ENCODE measurements at places on chromosomes 5 and 9.
A peak's percentile ranks its signal among the peaks of the same experiment; 100 is the strongest.

DNA sequence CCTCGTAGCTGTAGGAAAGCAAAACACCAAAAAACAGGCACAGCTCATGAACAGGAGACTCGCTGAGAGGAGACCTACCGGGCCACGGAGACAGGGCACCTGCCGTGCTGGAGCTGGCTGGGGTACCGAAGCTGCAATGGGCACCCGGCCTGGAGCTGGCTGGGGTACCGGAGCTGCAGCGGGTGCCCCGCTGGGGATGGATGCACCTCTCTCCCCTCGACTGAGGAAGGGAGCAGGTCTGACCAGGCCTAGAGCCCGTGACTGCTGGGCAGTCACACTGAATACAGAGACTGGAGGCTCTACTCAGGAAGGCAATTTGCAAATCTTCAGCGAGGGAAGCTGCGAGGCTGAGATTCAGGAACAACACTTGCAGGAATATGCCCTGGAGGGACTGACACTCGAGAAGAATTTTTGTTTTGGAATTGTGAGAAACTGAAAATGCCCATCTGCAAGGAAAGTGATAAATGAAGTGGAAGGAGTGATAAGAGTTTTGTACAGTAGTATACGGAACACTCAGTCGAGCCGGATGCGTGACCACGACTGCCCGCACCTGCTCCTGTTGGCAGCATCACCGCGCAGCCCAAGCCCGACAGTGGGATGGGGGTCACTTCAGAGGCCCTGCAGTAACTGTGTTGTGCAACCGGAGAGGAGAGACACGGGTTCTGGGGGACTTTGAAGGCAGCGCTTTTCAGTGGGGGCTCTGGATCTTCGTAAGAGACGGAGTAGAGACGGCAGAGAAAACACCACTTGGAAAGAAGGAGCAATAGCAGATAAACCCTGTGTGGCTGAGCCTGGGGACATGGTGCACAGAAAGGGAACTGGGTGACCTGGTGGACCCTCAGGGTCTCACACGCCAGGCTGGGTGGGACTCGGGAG lies 27.9 kb upstream of the LPCAT1 start:
- DNase-seq = peak; percentile 34

GRCh38 chr9:18741945-18742344 lies 268.0 kb downstream of the ADAMTSL1 start:
- no peak for DNase-seq

DNA sequence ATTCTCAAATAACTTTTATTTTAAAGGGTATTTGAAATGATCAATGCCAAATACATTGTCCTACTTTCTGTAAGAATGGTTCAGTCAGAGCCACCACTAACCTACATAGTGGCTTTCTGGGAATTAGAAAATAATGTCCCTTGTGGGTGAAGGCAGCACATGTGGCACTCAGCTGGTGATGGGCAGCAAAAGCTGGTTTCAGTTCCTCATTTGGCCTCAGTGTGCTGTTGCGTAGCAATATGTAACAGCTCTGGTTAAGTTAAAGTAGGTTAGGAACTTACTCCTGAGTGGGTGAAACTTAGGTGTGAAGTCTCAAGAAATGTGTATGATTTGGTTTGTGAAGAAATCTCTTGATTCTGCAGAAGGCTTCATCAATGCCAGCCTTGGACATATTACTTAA lies 99.6 kb upstream of the SPEF2 start:
- DNase-seq = no peak

DNA sequence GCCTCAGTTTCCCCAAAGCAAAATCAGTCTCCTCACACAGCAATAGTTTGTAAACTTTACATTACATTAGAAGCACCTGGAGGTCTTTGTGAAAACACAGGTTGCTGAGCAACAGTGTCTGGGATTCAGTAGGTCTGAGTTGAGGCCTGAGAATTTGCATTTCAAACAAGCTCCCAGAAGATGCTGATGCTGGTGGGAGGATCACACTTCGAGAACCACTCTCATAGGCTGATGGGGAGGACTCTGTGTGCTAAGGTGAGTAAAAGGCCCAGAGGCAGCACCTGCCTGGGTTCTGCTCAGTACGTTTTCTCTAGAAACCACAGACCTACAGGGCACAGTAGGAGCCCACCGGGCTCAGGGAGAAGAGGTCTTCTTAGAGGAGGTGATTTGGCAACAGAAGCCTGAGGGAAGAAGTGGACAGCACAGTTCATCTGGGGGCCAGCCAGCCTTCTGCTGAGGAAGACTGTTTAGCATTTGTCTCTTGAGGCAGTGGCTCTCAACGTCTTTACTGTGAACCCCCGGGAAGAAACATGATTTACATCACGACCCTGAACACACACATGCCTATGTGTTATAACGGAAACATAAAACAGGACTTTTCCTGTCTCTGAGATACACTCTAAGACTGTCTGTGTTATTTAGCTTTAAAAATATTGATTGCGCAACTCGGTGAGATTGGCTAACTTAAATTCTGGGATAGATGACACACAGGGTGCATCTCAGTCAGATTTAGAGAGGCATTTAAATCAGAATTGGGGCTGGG lies 24.8 kb upstream of the DENND1A start:
- no peak for DNase-seq

DNA sequence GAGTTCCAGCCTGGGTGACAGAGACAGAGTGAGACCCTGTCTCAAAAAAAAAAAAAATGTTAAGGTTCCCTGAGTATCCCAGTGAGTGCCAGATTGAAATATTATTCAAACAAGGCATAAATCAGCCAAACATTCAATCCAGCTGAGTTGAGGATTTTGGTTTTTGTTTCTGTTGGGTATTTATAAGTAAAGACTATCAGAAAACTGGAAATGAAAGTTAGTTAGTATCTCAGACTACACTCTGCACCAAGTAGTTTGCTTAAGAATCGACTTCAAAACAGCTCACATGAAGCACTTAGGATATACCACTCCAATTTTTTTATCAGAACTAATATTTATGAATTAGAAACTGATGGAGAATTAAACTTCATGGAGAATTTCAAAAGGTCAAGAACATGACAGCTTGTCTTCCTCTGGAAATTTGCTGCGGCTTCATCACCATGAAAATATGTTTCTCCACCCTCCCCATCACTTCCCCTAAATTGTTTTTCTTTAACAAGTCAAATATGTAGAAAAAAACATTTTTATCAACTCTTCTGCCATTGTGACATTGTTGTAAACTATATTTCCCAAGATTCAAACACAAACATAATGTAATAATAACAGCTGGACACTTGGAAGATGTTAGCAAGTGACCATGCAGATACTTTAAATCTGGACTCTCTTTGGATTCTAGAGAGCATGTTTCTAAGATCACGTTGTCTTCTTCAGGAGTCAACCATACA lies 110.0 kb upstream of the PTGER4 start:
- DNase-seq = no peak

DNA sequence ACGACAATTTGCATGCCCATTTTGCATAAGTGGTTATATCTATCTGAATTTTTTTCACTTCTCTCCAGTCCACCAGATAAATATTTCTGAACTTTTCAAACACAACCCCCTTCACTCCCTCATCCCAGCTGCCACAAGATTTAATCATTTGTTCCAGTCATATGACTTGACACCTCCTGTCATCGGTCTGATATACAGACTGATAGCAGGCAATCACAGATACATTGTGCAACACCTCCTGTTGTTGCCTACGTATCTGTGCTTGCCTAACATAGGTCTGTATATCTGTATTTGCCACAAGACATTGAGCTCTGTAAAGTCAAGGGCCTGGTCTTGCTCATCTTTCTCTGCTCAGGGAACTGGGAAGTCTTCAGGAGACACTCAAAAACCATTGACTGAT lies 65.6 kb downstream of the GNA14 start:
- no peak for DNase-seq

GRCh38 chr5:73796164-73797131 lies 170.5 kb downstream of the ARHGEF28 start:
- no peak for DNase-seq

GRCh38 chr9:131398204-131398603 lies 4.3 kb downstream of the PRRC2B start:
- no peak for DNase-seq

DNA sequence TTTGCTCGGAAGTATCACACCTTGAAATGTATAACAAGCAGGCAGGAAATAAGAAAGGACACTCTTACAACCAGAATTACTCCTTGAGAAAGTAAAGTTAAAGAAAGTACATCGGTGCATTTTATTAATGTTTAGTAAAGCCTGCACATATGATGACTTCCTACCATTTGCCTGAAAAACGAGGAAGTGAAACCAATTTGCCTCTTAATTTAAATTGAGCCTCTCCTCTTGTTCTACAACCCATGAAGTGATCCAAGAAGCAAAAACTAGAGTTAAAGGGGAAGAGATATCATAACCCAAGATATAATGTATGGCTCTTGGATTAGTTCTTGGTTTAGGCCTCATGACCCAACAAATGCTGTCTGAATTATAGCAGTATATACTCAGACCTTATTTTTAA lies 95.6 kb downstream of the GNAQ start:
- DNase-seq = no peak

DNA sequence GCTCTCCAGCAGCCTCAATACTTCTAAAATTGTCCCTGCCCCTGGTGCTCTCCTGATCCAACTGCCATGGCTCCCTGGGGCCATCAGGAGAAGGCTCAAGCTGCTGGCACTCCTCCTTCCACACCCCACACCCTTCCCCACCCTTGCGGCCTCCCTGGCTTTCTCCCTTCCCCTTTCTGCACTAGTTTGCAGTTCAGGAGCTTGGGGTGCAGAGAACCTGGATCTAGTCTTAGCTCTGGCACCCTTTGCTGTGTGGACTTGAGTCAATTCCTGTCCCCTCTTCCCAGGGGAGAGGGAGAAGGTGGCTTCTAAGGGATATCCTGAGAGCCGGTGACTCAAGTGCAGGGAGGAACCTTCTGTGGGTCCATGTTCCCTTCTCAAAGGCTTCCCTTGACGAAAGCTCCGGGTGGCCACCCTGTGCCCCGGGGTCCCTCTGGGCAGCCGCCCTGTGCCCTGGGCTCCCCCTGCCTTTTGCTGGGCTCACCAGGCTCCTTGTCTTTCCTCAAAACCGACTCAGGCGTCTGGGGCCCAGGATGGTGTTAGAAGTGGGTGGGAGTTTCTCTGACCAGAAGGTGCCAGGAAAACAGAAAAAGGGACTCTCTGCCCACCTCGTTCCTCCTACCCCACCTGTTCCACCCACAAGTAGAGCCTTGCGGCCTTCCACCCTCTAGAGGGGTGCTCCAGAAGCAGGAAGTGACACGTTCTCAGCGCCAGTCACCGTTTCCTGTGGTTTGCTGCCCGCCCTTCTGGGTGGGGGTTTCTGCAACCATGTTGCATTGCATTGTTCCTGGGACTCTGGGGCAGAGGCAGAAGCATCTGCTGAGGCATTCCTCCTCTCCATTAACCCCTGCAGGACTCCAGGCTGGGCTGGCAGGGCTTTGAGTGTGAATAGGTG lies 15.0 kb downstream of the GLIPR2 start:
- no peak for DNase-seq

- DNase-seq = no peak
These were observed 74.0 kb upstream of the SMIM23 start for GRCh38 chr5:171711571-171711970.

DNA sequence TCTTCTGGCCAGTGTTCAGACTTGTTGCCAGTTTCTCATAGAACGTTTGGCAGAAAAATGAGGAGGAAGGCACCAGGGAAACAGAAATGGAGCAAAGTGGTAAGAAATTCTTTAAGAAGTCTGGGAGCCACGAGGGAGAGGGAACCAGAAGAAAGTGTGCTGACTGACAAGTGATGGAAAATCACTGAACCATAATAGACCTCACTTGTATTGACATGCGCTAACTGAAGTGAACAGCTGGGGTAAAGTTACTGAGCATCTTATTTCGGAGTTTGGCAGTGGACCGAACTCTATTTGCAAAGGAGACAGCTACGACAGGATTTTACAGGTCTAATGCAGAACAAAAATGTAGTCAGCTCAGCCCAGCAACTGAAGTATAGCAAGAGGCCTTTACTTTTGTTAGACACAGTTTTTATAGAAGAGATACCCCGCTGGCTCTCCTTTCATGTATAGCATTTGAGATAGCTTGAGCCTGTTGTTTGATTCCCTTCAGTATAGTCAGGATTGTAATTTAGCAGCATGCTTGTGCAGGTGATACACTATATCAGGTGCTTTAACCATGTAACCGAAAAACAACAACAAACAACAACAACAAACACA lies 53.6 kb downstream of the HMHB1 start:
- DNase-seq = no peak

- DNase-seq = peak; percentile 20
These were observed 3.3 kb upstream of the CDC20B start for GRCh38 chr5:55176176-55176818.

Measured in NCI-H1105 treated with DMSO at 0.1 percent for 48 hours (cell line).